ENCODE measurements at places on chromosomes 3 and 15. TPM values are rescaled to one million over a fixed set of nuclear protein-coding genes. Genes with fewer than 3 reads are reported as not detected.

The GOLGA8K gene
- 0.93 TPM for total RNA-seq

The PLA2G4E gene
- not detected for total RNA-seq

The PLS1 gene
- total RNA-seq, result 0.66 TPM

The IL5RA gene
- total RNA-seq, result not detected

The ACP3 gene
- 0.95 TPM for total RNA-seq

The FANCD2 gene
- total RNA-seq, result 31.4 TPM

- no peak for DNase-seq
- no peaks in the 10 kb centered on the region for H3K4me1 ChIP-seq
- peaks cover 53% of the 10 kb centered on the region for H3K27me3 ChIP-seq
Measured at GRCh38 chr3:62366126-62366484, 7.2 kb downstream of the FEZF2 start.

- H3K27ac ChIP-seq, result no peak overlapping the region
- H3K4me3 ChIP-seq, result no peak overlapping the region
- peaks cover 35% of the 10 kb centered on the region for H3K27me3 ChIP-seq
- no peak for DNase-seq
Measured at GRCh38 chr3:30890907-30891306, 3.6 kb downstream of the GADL1 start.

DNA sequence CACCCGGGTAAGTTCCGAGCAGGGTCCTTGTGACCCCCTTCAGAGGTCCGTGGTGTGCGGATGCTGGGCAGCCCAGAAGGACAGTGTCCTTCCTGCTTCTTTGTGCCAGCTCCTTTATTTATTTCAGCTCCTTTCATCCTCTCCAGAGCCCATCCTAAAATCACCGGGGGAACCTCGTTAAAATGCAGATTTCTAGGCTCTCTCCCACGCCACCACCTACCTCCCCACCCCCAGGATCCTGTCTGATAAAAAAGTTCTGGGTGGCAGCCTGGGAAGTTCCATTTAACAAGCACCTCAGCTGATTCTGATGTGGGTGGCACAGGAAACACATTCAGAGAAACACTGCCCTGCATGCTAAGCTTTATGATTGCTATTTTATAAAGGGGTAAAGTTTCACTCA, 12.5 kb upstream of the IGF1R start:
- no peaks in the 10 kb centered on the region for H3K4me1 ChIP-seq
- H3K36me3 ChIP-seq, result no peaks in the 10 kb centered on the region
- H3K27ac ChIP-seq, result no peak overlapping the region
- no peak for DNase-seq
- H3K27me3 ChIP-seq, result peaks cover 10% of the 10 kb centered on the region
- H3K4me3 ChIP-seq, result no peak overlapping the region

GRCh38 chr3:52122491-52122890, 31.7 kb downstream of the POC1A start:
- H3K4me1 ChIP-seq, result peaks cover 34% of the 10 kb centered on the region
- no peak for DNase-seq
- peak overlapping the region; percentile 82 for H3K27ac ChIP-seq
- no peaks in the 10 kb centered on the region for H3K36me3 ChIP-seq
- H3K4me3 ChIP-seq, result peak overlapping the region; percentile 32

- no peaks in the 10 kb centered on the region for H3K36me3 ChIP-seq
- peaks cover 36% of the 10 kb centered on the region for H3K4me1 ChIP-seq
- no peaks in the 10 kb centered on the region for H3K27me3 ChIP-seq
- no peak for DNase-seq
Measured at GRCh38 chr3:122247825-122248185, 64.3 kb downstream of the CASR start.

DNA sequence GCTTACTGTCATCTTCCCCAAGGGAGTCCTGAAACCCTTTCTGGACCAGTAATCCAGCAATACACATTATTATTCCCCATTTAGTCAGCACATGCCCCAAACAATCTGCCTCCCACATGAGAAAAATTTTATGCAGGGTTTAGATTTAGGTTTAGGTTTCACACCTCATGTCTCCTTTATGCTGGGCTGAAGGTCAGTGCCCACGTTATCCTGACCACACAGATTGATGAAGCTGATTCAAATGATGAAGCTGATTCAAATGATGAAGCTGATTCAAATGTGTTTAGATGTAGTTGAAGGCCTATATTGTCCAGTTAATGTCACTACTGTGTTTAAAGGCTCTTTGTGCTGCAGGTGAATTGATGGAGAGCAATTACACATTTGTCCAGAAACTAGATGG, 18.1 kb upstream of the ZBED2 start:
- H3K27ac ChIP-seq, result no peak overlapping the region
- peaks cover 7% of the 10 kb centered on the region for H3K36me3 ChIP-seq
- H3K4me1 ChIP-seq, result peaks cover 51% of the 10 kb centered on the region
- no peak for DNase-seq

GRCh38 chr3:154872696-154873095, 207.4 kb upstream of the MME start:
- no peaks in the 10 kb centered on the region for H3K4me1 ChIP-seq
- no peaks in the 10 kb centered on the region for H3K36me3 ChIP-seq
- H3K4me3 ChIP-seq, result no peak overlapping the region
- H3K27ac ChIP-seq, result no peak overlapping the region
- H3K27me3 ChIP-seq, result no peaks in the 10 kb centered on the region

DNA sequence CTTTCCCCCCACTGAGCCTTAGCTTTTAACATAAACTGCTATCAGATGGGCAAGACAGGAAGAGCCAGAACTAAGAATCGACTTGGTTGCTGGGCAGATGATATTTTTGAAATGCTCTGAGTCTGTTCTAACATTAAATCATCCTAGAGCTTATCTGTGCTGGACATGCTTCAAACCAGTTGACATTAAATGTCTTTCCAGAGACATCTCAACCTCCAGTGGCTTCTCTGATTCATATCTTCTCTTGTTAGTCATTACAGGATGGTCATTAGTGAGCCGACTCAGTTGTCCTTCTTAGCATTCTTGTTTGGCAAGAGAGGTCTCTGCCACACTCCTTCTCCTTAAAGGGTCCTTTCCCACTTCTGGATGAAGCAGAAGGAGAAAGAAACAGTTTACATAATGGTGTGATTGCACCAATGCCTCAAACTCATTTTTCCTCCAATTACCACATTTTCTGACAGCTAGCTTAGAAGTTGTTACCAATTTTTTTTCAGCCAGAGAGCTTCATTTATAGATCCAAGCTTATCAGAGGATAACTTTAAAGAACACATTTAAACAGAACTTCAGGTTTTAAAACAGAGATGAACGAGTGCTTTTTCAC, 21.7 kb upstream of the SYN2 start:
- no peak for DNase-seq
- H3K4me3 ChIP-seq, result no peak overlapping the region
- no peaks in the 10 kb centered on the region for H3K4me1 ChIP-seq
- peaks cover 9% of the 10 kb centered on the region for H3K27me3 ChIP-seq
- no peaks in the 10 kb centered on the region for H3K36me3 ChIP-seq

- no peak for DNase-seq
- H3K36me3 ChIP-seq, result no peaks in the 10 kb centered on the region
- H3K27me3 ChIP-seq, result peaks cover 19% of the 10 kb centered on the region
Measured at GRCh38 chr3:195019335-195019734, 251.6 kb downstream of the XXYLT1 start.

- no peak overlapping the region for H3K4me3 ChIP-seq
- no peak for DNase-seq
- H3K4me1 ChIP-seq, result no peaks in the 10 kb centered on the region
- no peak overlapping the region for H3K27ac ChIP-seq
- H3K27me3 ChIP-seq, result no peaks in the 10 kb centered on the region
Measured at GRCh38 chr3:57911593-57911992, 96.6 kb upstream of the FLNB start.

GRCh38 chr3:43531835-43532234, 90.0 kb downstream of the ANO10 start:
- no peaks in the 10 kb centered on the region for H3K36me3 ChIP-seq
- no peaks in the 10 kb centered on the region for H3K4me1 ChIP-seq
- H3K27me3 ChIP-seq, result no peaks in the 10 kb centered on the region
- H3K4me3 ChIP-seq, result no peak overlapping the region
- no peak for DNase-seq

Measured in activated B cell treated with CpG ODN at 0.5 μM for 24 hours (primary cell).